Activated naive CD4-positive, alpha-beta T cell treated with anti-CD3 and anti-CD28 coated beads, Interleukin-2, amount 10 ng/mL, durations not matched to agents 7 days and 5 days (primary cell): ENCODE measurements at places on chromosomes 3 and 15.

- no peak for DNase-seq
Observed at GRCh38 chr3:25465266-25465860, 37.3 kb downstream of the RARB start.

DNA sequence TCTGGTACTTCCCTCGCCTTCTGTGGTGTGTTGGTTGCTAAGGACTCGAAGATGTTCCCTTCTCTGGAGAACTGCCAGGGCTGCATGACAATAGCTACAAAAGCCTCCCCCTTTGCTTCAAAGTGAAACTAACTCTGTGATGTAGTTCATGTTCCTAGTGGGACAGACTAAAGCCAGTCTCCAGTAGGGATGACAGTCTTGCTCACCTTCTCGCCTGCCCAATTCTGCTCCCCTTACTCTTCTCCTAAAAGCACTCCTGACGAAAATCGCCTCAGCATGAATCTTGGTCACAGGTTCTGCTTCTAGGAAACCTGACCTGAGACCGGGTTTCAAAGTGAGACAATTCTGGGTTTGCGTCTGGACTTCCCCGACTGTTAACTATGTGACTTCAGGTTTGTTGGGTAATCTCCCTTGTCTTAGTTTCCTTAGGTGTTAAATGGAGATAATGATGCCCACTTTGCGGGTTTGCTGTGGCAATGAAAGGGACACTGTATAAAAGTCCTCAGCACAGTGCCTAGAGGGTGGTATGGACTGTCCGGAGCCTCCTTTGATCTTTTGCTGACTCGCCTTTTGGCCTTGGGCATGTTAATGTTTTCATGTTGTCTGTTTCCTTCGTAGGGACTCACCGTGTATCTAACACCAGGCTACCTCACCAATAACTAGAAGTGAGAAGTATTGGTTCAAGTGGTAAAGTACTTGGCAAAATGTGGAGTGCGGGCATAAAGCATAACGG, 24.9 kb upstream of the THRB start:
- DNase-seq = no peak

GRCh38 chr3:183301937-183302580, 49.0 kb downstream of the B3GNT5 start:
- peak; percentile 37 for DNase-seq

GRCh38 chr3:94064243-94064860, 1.5 kb downstream of the NSUN3 start:
- DNase-seq = no peak

GRCh38 chr3:143832433-143832832, 15.8 kb downstream of the SLC9A9 start:
- DNase-seq = no peak

DNA sequence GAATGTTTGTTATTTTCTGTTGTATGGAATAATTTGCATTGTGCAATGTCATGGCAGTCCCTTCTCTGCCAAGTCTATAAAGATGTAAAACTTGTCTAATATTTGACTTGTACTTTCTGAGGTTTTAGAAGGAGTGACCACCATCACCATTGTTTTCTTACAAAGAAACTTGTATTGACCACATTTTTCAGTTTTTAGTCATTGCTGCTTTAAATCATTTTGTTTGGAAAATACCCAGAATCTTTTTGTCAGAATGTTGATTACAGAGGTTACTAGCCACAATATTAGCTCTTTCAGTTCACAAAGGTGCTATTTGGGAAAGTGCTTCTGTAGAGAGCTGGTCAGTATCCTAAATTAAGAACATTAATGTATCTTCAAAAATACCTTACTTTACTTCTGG, 532.4 kb upstream of the GBE1 start:
- DNase-seq = no peak

GRCh38 chr15:51450001-51450400, 108.5 kb downstream of the GLDN start:
- no peak for DNase-seq

- no peak for DNase-seq
Observed at GRCh38 chr3:158683230-158683962, 10.9 kb upstream of the LXN start.
